ENCODE measurements at places on chromosomes 13 and 19.

GRCh38 chr19:2548966-2549365 is 73.0 kb downstream of the GADD45B start:
- no peak for DNase-seq

DNA sequence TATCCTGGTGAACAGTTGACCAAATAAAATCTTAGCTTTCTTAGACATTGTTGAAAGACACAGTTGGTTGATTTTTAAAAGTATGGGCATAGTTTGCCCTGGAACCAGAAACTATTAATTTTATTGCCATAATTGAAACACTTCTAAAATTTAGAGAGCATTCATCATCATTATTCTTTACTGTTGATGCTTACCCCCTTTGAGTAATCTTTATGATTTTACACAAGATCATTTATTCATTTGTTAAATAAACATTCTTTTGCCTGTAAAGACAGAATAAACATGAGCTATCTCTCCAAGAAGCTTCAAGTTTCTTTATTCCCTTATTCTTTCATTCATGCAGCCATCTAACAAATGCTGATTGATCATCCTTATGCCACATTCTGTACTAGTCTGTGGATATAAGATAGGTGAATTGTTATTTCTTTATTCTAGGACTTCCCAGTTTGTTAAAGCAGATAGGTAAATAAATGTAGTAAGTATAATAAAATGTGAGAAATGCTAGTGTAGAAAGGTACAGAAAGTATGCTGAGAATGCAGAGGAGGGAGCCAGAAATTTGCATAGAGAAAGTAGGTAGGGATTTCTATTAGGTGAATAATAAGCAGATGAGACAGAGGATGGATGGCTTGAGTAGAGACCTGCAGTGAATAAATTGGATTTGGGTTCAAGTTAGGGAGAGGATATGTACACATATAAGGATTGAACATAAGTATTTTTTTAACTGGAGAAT is 8.2 kb downstream of the SERTM1 start:
- no peak for DNase-seq

GRCh38 chr13:61900033-61900432 is 484.4 kb upstream of the PCDH20 start:
- no peak for DNase-seq

GRCh38 chr13:36057041-36057440 is 74.1 kb downstream of the DCLK1 start:
- DNase-seq: no peak

GRCh38 chr19:16141043-16141442 is 2.4 kb upstream of the HSH2D start:
- DNase-seq: peak; percentile 80

- no peak for DNase-seq
Measured at GRCh38 chr19:29563486-29564101, 37.8 kb downstream of the VSTM2B start.

Measured in hematopoietic multipotent progenitor cell treated with erythropoietin and hydrocortisone succinate and interleukin-3 and kit ligand, for 8 days (in vitro differentiated cells).